Ascending aorta (tissue), 2 donors: ENCODE measurements at places on chromosomes 7 and 10.

- H3K27ac ChIP-seq, result no peak overlapping the region
- H3K4me3 ChIP-seq, result no peak overlapping the region
- H3K27me3 ChIP-seq, result no peaks in the 10 kb centered on the region
- no peaks in the 10 kb centered on the region for H3K4me1 ChIP-seq
- H3K36me3 ChIP-seq, result no peaks in the 10 kb centered on the region
These were observed 56.1 kb downstream of the HIBADH start for GRCh38 chr7:27606270-27607209.

GRCh38 chr10:21061184-21061583 lies 164.1 kb upstream of the NEBL start:
- no peak for DNase-seq
- no peak overlapping the region for H3K4me3 ChIP-seq
- no peaks in the 10 kb centered on the region for H3K36me3 ChIP-seq
- no peak overlapping the region for H3K27ac ChIP-seq

DNA sequence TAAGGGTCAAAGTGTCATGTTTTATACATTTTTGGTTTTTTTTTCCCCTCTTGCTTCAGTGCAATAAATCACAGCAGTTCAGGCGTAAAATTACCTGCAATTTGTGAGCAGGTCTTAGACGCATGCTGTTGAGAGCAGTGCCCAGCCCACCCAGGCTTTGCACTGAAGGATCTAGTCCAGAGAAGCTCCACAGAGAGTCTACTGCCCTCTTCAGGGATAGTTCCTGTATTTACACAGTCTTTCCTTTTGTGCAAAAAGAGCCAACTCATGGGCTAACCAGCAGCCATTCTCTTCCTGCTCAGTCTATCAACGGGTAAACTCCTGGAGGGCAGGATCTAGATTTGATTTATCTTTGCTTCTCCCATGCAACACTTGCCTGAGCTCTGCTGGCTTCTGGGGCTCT lies 82.2 kb upstream of the NAMPT start:
- no peaks in the 10 kb centered on the region for H3K4me1 ChIP-seq
- H3K27ac ChIP-seq, result no peak overlapping the region
- DNase-seq, result no peak
- no peak overlapping the region for H3K4me3 ChIP-seq
- no peaks in the 10 kb centered on the region for H3K36me3 ChIP-seq

DNA sequence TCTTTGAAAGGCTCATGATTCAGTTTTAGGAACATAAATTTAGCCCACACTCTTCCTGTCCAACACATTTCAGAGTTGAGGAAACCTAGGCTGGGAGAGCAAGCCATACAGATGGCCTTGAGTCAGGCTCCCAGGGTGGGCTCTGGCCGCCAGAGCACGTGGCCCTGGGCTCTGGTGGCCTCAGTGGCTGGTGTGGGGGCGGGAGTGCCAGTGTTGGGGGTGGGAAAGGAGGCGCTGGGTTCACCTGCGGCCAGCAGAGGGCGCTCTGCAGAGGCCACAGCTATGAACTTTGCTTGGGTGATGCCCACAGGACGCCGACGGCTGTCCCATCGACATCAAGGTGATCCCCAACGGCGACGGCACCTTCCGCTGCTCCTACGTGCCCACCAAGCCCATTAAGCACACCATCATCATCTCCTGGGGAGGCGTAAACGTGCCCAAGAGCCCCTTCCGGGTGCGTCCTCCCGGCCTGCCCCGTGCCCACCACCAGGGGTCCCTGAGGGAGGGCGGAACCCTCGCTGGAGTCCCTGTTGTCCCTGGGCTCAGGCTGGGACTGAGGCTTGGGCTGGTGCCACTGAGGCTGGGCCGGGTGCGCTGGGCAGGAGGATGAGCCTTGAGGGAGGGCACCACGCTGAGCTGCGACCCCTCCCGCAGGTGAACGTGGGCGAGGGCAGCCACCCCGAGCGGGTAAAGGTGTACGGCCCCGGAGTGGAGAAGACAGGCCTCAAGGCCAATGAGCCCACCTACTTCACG lies 11.9 kb downstream of the FLNC start:
- H3K4me1 ChIP-seq, result no peaks in the 10 kb centered on the region
- H3K36me3 ChIP-seq, result peaks cover 92% of the 10 kb centered on the region
- no peak overlapping the region for H3K27ac ChIP-seq
- no peaks in the 10 kb centered on the region for H3K27me3 ChIP-seq
- no peak overlapping the region for H3K4me3 ChIP-seq
- no peak for DNase-seq

DNA sequence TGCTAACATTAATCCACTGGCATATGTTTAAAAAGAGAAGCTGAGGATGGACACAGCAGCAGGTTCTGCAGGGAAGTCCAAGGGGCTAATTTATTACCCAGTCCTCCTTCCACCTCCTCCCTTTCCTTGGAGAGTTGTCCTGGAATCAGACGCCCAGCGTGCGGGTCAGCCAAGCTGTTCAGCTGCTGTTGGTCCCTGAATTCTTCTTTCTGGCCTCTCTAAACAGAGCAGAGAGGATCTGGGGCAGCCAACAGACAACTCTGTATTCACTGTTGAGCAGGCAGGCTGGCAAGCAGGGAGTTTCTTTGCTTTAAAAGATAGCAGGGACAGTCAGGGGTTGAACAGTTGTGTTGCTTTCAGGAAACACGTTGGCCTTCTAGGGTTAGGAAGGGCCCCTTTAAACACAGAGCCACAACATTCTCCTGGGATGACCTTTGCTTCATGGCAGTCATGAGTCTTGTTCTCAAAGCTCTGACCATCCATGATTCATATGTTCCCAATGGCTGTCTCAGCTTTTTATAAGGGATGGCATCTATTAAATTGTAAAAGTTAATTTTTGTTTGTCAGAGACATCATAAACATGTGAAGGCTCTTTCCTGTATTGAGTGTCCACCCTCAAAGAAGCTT lies 217.0 kb downstream of the CREB5 start:
- H3K27ac ChIP-seq, result peak overlapping the region; percentile 7
- no peaks in the 10 kb centered on the region for H3K27me3 ChIP-seq
- no peak for DNase-seq
- H3K4me3 ChIP-seq, result no peak overlapping the region
- no peaks in the 10 kb centered on the region for H3K36me3 ChIP-seq

- no peaks in the 10 kb centered on the region for H3K27me3 ChIP-seq
- no peaks in the 10 kb centered on the region for H3K4me1 ChIP-seq
- H3K4me3 ChIP-seq, result no peak overlapping the region
- no peak for DNase-seq
These were observed 133.1 kb downstream of the MYL10 start for GRCh38 chr7:101496017-101496416.

- no peaks in the 10 kb centered on the region for H3K4me1 ChIP-seq
- no peaks in the 10 kb centered on the region for H3K27me3 ChIP-seq
- no peak for DNase-seq
These were observed 10.0 kb downstream of the HHEX start for GRCh38 chr10:92699518-92700381.

DNA sequence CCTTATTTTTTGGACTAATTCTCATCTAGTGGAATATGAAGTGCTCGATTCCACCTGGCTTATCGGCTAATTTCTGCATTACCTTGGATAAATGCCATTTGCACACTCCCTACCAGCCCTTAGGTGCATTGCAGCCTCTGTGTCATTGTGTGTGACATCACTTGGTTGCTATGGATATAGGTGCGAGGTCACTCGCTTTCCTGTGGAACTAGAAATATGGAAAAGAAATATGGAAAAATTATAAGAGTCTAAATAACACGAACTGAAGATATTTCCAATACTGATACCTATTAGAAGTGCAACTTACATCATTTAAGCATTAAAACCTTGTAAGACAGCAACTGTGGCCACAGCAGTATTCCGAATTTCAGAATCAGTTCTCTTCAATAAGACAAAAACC lies 2.0 kb downstream of the YWHAG start:
- H3K27me3 ChIP-seq, result no peaks in the 10 kb centered on the region
- peak overlapping the region; percentile 99 for H3K27ac ChIP-seq
- H3K4me1 ChIP-seq, result peaks cover 4% of the 10 kb centered on the region
- no peak for DNase-seq
- H3K4me3 ChIP-seq, result peak overlapping the region; percentile 95
- H3K36me3 ChIP-seq, result no peaks in the 10 kb centered on the region

DNA sequence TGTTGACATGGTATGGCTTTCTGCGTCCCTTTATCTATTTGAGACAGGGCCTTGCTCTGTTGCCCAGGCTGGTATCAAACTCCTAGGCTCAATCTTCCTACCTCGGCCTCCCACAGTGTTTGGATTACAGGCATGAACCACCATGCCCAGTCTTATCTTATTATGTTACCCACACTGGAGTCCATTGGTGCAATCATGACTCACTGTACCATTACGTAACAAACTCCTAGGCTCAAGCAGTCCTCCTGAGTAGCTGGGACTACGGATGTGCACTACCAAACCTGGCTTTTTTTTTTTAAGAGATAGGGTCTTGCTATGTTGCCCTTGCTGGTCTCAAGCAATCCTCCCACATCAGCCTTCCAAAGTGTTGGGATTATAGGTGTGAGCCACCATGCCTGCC lies 66.7 kb downstream of the CCDC3 start:
- no peak overlapping the region for H3K27ac ChIP-seq
- peaks cover 2% of the 10 kb centered on the region for H3K4me1 ChIP-seq
- no peaks in the 10 kb centered on the region for H3K36me3 ChIP-seq
- no peak overlapping the region for H3K4me3 ChIP-seq
- H3K27me3 ChIP-seq, result no peaks in the 10 kb centered on the region

DNA sequence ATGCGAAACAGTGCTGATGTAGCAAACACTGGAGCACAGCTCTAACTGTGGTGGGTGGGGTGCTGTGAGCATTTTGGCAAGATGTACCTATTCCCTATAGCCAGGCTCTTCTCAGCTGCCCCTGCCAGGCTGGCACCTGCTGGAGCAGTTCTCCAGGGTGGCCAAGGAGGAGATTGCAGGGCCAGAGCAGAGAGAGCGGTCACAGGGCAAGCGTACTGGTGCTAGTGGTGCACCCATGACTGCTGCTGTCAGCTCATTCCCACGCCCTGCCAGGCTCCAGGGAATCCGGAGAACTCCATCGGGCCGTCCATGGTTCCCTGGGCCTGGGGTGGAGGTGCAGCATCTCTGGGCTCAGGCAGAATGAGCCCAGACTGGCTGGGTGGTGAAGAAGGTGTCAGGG lies 2.1 kb downstream of the COL13A1 start:
- H3K4me3 ChIP-seq, result no peak overlapping the region
- no peaks in the 10 kb centered on the region for H3K36me3 ChIP-seq
- DNase-seq, result no peak

DNA sequence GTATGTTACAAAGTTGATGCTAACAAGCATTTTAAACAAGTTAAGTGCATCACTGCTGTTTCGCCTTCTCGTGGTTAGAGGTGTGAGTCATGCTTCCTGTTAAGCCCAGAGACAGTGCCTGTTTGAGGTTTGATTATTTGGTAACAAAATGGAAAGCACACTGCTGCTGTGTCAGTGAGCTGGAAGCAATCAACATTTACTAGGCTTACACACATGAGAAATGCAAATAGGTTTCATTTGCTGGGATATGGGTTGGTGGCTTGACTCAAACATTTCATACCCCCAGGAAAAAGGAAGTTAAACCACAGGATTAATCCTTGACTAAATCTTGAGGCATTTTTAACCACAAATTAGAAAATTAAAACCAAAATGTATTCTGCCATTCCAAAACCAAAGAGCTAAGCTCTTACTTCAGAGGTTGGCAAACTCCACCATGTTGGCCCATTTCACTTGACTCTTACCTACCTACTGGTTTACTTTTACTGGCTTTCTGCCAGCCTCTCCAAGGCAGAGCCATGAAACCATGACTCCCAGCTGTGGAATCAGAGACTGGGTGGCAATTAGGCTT lies 139.2 kb downstream of the ETV1 start:
- no peak overlapping the region for H3K4me3 ChIP-seq
- H3K27me3 ChIP-seq, result no peaks in the 10 kb centered on the region
- H3K36me3 ChIP-seq, result no peaks in the 10 kb centered on the region
- DNase-seq, result no peak

DNA sequence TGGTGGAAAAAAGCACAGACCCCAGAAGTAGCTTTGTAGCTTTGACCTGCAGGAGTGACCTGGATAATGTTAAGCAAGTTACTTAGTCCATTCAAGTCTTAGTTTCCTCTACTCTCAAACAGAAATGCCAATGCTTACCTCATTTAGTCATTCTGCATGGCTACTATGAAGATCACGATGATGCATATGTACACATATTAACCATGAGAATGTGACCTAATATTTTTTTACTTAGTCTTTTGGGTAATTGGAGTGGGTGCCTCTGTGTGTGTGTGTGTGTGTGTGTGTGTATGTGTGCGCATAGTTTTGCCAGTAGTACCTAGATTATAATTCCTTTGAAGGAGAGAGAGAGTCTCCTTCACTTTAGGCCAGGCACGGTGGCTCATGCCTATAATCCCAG lies 95.8 kb downstream of the NRP1 start:
- H3K36me3 ChIP-seq, result no peaks in the 10 kb centered on the region
- H3K27me3 ChIP-seq, result no peaks in the 10 kb centered on the region
- no peak overlapping the region for H3K4me3 ChIP-seq
- DNase-seq, result no peak
- no peaks in the 10 kb centered on the region for H3K4me1 ChIP-seq
- no peak overlapping the region for H3K27ac ChIP-seq

- no peaks in the 10 kb centered on the region for H3K4me1 ChIP-seq
- no peaks in the 10 kb centered on the region for H3K27me3 ChIP-seq
These were observed 39.8 kb upstream of the CDK13 start for GRCh38 chr7:39910108-39910869.

DNA sequence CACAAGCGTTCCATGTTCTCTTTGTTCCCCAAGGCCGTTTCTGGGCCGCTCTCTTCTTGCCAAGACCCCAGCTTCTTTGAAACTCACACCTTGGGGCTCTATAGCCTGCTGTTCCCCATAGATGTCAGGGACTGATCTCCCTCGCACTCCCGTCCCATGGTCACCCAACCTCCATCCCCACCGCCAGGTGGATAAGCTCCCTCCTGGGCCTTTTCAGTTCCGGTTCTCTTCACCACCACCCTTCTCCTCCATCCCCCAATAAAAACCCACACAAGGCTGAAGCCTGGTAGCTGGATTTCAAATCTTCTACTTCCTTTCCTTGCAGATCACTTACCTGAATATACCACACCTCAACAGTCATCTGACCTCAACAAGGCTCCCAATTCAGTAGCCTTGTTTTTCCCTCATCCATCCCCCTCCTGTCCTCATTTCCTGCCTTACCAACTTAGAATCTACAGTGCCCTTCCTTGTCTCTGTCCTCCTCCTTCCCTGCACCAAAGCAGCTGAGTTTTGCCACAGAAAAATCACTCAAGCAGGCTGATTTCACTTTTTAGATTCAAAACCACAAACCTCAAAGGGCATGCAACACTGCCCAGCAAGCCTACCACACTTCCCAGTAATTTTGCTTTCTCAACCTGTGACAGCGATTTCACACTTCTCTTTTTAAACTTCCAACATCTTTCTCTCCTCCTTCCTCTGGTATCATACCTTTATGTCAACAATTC lies 7.7 kb downstream of the SLC37A3 start:
- H3K36me3 ChIP-seq, result no peaks in the 10 kb centered on the region
- H3K27ac ChIP-seq, result no peak overlapping the region
- no peak for DNase-seq
- no peak overlapping the region for H3K4me3 ChIP-seq
- no peaks in the 10 kb centered on the region for H3K4me1 ChIP-seq

GRCh38 chr10:72006026-72006425 lies 41.8 kb downstream of the CHST3 start:
- peak overlapping the region; percentile 29 for H3K27ac ChIP-seq
- no peak overlapping the region for H3K4me3 ChIP-seq
- H3K27me3 ChIP-seq, result no peaks in the 10 kb centered on the region
- H3K36me3 ChIP-seq, result peaks cover 33% of the 10 kb centered on the region
- H3K4me1 ChIP-seq, result peaks cover 31% of the 10 kb centered on the region

- H3K4me1 ChIP-seq, result no peaks in the 10 kb centered on the region
- H3K27me3 ChIP-seq, result no peaks in the 10 kb centered on the region
- H3K36me3 ChIP-seq, result peaks cover 8% of the 10 kb centered on the region
- no peak overlapping the region for H3K27ac ChIP-seq
- no peak for DNase-seq
- H3K4me3 ChIP-seq, result no peak overlapping the region
These were observed 75.7 kb upstream of the INSYN2A start for GRCh38 chr10:127272076-127272475.
